Panc1 (cell line): ENCODE measurements at places on chromosomes 1 and 21. TPM values are rescaled to one million over a fixed set of nuclear protein-coding genes. Genes with fewer than 3 reads are reported as not detected.
A peak's percentile ranks its signal among the peaks of the same experiment; 100 is the strongest.

The ARHGEF19 gene
- total RNA-seq = 21.6 TPM

The CALML6 gene
- total RNA-seq = 1.5 TPM

The LORICRIN gene
- not detected for total RNA-seq

The FAM78B gene
- total RNA-seq = 0.41 TPM

The STPG1 gene
- 9.9 TPM for total RNA-seq

The KRTAP12-2 gene
- total RNA-seq = not detected

The PTGS2 gene
- total RNA-seq = not detected

The TMCO4 gene
- 13.2 TPM for total RNA-seq

DNA sequence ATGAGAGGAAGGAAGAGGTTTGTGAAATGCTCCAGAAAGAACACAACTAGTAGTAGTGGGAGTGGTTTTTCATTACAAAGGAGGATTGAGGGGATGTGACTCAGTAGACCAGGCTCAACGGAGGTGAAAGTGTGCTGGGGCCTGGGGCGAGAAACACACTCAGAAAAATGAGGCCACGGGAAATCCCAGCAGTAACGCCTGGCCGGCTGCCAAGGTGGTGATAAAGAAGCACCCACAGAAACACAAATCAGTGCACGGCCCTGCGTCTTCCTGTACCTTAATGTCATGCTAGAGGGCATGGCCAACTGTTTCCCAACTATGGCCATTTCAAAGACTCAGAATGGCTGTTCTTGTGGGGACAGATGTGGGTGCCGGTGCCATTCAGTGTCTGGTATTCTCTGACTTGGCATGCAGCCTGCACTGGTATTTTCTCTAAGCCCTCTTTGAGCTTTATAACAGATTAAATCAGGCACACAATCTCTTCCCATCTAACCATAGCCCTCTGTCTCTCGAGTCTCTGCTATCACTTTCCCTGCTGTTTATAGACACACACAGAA lies 38.2 kb downstream of the URB2 start:
- H3K27ac ChIP-seq = no peak overlapping the region
- H3K4me3 ChIP-seq = no peak overlapping the region
- no peaks in the 10 kb centered on the region for H3K27me3 ChIP-seq
- no peaks in the 10 kb centered on the region for H3K4me1 ChIP-seq
- no peak for DNase-seq

- H3K4me3 ChIP-seq = no peak overlapping the region
- no peaks in the 10 kb centered on the region for H3K27me3 ChIP-seq
- H3K27ac ChIP-seq = no peak overlapping the region
- H3K36me3 ChIP-seq = no peaks in the 10 kb centered on the region
- no peak for DNase-seq
- H3K4me1 ChIP-seq = no peaks in the 10 kb centered on the region
Measured at GRCh38 chr1:119093721-119094120, 46.7 kb downstream of the WARS2 start.

DNA sequence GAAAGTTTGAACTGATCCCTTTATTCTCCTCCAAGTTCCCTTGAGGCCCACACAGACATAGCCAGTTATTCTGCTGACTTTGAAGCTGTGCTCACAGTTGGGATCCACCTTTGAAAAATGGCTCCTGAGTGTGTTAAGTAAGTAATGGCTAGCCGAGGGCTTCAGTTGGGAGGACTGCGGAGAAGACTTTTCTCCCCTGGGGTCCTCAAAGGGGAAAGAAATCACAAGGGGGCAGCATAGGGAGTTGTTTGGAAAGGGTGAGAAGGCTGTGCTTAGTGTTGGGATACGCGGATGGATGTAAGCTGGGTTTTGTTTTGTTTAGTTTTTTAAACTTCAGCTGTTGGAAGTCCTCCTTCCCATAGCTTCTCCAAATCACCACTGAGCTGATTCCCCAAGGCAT lies 8.3 kb downstream of the PGM1 start:
- H3K4me3 ChIP-seq = no peak overlapping the region
- no peaks in the 10 kb centered on the region for H3K27me3 ChIP-seq
- 0 out of 2 replicates have a peak, but pooled peaks cover 2% of the 10 kb centered on the region for H3K4me1 ChIP-seq
- H3K27ac ChIP-seq = no peak overlapping the region
- no peak for DNase-seq

DNA sequence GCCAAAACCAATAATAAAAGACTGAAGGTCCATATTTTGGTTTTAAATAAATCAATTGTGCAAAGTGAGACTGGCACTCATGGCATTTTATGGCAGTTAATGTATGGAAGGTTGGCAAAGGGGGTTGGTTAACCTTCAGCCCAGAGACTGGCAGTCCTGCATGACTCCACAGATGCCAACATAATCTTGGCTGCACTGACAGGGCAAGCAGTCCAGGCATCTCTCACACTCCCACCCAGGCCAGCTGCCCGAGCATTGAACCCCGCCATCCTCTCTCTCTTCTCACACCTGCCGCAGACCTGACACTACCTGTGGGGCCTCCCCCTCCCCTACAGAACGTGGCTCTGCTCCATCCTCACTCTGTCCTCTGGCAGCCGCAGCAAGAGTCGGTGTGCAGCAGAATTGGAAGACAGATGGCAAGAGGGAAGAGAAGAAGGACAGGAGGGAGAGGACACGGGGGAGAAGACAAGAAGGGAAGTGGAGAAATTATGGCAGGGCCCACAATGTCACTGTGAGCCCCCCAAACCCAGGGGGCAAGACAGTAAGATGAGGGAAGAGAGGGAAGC lies 43.7 kb downstream of the ITPKB start:
- no peak for DNase-seq
- no peak overlapping the region for H3K27ac ChIP-seq
- no peaks in the 10 kb centered on the region for H3K36me3 ChIP-seq
- H3K4me1 ChIP-seq = no peaks in the 10 kb centered on the region
- no peak overlapping the region for H3K4me3 ChIP-seq

GRCh38 chr1:207240325-207241101 lies 81.0 kb upstream of the CD55 start:
- no peaks in the 10 kb centered on the region for H3K27me3 ChIP-seq
- H3K4me3 ChIP-seq = no peak overlapping the region
- DNase-seq = no peak
- no peaks in the 10 kb centered on the region for H3K36me3 ChIP-seq
- H3K4me1 ChIP-seq = peaks cover 4% of the 10 kb centered on the region

- no peaks in the 10 kb centered on the region for H3K4me1 ChIP-seq
- no peaks in the 10 kb centered on the region for H3K36me3 ChIP-seq
- H3K4me3 ChIP-seq = no peak overlapping the region
- no peaks in the 10 kb centered on the region for H3K27me3 ChIP-seq
Measured at GRCh38 chr1:204983881-204984280, 59.1 kb upstream of the CNTN2 start.

GRCh38 chr21:33149181-33149580 lies 79.2 kb downstream of the OLIG1 start:
- H3K27me3 ChIP-seq = peaks cover 6% of the 10 kb centered on the region; the same call in 1 of the 2 replicates
- no peak overlapping the region for H3K4me3 ChIP-seq
- no peak overlapping the region for H3K27ac ChIP-seq
- DNase-seq = no peak
- H3K4me1 ChIP-seq = no peaks in the 10 kb centered on the region

DNA sequence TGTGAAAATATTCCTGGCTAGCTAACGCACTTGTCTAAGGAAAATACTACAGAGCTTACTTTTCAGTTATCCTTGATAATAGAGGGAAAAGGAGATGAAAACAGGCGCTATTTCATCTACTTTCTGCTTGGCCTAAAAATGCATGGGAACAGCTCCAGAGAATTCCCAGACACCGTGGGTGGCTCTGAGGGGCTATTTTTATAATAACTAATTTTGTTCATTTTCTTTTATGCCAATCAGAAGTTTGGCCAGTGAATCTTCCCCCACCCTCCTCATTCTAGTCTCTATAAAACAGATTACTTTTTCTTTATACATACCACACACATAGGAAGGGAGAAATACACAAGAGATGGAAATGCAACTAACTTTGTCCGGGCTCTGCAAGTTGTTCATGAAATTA lies 322.9 kb downstream of the SETD4 start:
- no peak overlapping the region for H3K27ac ChIP-seq
- H3K36me3 ChIP-seq = no peaks in the 10 kb centered on the region
- DNase-seq = no peak
- H3K4me1 ChIP-seq = no peaks in the 10 kb centered on the region
- H3K4me3 ChIP-seq = no peak overlapping the region

DNA sequence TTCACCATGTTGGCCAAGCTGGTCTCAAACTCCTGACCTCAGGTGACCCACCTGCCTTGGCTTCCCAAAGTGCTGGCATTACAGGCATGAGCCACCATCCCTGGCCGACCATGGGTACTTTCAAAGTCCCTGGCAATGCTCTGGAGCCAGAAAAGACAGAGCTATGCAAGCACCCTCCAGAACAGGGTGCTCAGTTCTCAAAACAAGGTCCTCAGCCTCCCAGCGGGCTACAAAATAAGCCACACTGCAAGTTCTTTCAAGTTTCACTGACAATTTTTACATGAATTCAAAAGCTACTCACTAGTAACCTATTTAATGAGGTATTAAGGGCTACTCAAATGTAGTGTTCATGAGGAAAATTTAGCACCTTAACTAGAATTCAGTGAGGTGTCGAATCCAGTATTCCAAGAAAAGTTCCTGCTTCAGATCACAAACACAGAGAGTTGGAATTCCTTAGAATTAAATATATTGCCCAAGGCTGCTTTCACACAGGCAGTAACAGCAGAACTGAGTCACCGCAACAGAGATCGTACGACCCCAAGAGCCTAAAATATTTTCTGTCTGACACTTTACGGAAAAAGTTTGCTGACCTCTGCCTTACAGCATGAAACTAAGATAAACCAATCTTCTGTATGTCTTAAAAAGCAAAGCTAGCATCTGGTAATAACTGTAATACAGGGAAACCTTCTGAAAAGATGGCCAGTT lies 60.7 kb downstream of the HSF2BP start:
- no peaks in the 10 kb centered on the region for H3K36me3 ChIP-seq
- H3K4me3 ChIP-seq = no peak overlapping the region

DNA sequence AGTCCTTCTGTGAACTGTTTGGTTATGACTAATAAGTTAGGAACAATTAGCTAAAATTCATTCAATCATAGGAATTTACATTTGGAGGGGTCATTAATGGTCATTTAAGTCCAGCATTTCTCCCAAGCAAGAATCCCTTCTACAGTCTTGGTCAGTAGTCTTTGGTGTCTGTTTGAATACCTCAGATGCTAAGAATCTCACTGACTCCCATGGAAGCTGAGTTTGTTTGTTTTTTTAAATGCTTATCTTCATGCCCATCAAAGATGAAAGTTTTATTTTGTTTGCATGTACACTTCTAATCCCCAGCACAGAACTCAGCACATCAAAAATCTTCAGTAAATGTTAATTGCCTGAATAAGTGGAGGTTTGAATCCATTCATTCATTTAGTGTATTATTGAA lies 41.3 kb upstream of the SLC44A3 start:
- no peak for DNase-seq
- H3K4me1 ChIP-seq = no peaks in the 10 kb centered on the region
- H3K4me3 ChIP-seq = no peak overlapping the region
- no peaks in the 10 kb centered on the region for H3K36me3 ChIP-seq
- H3K27me3 ChIP-seq = no peaks in the 10 kb centered on the region

- peaks cover 15% of the 10 kb centered on the region for H3K4me1 ChIP-seq
- DNase-seq = peak; percentile 69
- peak overlapping the region; percentile 4; the same call in 1 of the 2 replicates for H3K4me3 ChIP-seq
- H3K27me3 ChIP-seq = no peaks in the 10 kb centered on the region; the same call in 1 of the 2 replicates
- peak overlapping the region; percentile 35; the same call in 1 of the 2 replicates for H3K27ac ChIP-seq
Measured at GRCh38 chr1:84781946-84782771, 91.9 kb upstream of the SSX2IP start.

GRCh38 chr1:108878678-108879077 lies 1.9 kb downstream of the GPSM2 start:
- H3K27ac ChIP-seq = peak overlapping the region; percentile 89
- no peak for DNase-seq
- H3K4me3 ChIP-seq = peak overlapping the region; percentile 78

- no peaks in the 10 kb centered on the region for H3K27me3 ChIP-seq
- no peak overlapping the region for H3K27ac ChIP-seq
- H3K36me3 ChIP-seq = no peaks in the 10 kb centered on the region
- no peak for DNase-seq
- H3K4me1 ChIP-seq = no peaks in the 10 kb centered on the region
- H3K4me3 ChIP-seq = no peak overlapping the region
Measured at GRCh38 chr1:99613716-99614115, 32.2 kb upstream of the PALMD start.

GRCh38 chr1:207867136-207868109 lies 43.5 kb downstream of the CD34 start:
- H3K4me1 ChIP-seq = peaks cover 5% of the 10 kb centered on the region; the same call in 1 of the 2 replicates
- H3K4me3 ChIP-seq = peak overlapping the region; percentile 60

DNA sequence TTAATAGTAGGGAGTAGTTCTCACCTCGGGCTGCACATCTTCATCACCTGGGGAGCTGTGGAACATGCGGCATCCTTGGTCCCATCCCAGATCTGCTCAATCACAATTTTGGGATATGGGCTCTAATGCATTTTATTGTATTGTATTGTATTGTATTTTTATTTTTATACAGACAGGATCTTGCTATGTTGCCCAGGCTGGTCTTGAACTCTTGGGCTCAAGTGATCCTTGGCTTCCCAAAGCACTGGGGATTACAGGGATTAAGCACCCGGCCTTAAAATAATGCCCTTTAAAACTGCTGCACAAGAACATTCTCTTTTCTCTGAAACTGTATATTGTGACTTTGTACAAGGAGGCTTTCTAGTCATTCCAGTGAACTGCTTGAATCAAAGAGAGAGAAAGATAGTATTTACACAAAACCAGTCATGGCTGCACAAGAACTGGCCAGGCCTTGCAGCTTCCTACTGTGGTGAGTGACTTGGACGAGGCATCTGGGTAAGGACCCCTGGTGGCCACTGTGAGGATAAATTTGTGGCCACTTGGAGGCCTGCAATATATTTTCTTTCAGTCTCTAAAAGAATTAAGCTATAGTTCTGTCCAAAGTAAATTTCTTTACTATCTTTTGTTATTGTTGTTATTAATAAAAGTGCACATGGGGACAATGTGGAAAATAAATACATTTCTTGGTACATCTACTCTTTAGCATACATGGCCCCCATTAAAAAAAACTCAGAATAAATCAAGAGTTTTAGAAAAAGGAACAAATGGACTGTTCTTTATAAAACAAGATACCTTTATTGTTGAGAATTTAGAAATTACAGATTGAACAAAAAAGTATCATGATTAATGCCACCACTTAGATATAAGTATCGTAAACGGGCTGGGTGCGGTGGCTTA lies 48.0 kb downstream of the TBCE start:
- no peak overlapping the region for H3K4me3 ChIP-seq
- H3K36me3 ChIP-seq = no peaks in the 10 kb centered on the region; the same call in 1 of the 2 replicates
- no peaks in the 10 kb centered on the region for H3K27me3 ChIP-seq
- H3K27ac ChIP-seq = peak overlapping the region; percentile 83
- no peak for DNase-seq

DNA sequence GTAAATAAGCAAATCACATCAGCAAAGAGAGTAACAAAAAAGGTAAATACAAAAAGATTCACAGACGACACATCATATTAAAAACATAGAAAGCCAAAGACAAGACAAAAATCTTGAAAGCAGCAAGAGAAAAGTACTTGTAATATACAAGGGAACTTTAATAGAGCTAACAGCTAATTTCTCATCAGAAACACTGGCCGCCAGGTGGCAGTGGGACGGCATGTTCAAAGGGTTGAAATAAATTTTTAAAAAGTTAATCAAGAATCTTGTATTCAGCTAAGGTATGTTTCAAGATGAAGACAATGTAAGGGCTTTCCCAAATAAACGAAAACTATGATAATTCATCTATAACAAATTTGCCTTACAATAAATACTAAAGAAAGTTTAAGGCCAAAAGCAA lies 358.1 kb downstream of the LRRIQ3 start:
- no peak overlapping the region for H3K27ac ChIP-seq
- no peak for DNase-seq
- H3K4me3 ChIP-seq = no peak overlapping the region
- no peaks in the 10 kb centered on the region for H3K4me1 ChIP-seq
- no peaks in the 10 kb centered on the region for H3K27me3 ChIP-seq
- no peaks in the 10 kb centered on the region; the same call in 1 of the 2 replicates for H3K36me3 ChIP-seq
